ENCODE measurements at places on chromosomes 1 and 21. TPM values are rescaled to one million over a fixed set of nuclear protein-coding genes. Genes with fewer than 3 reads are reported as not detected.

- no peaks in the 10 kb centered on the region for H3K27me3 ChIP-seq
- H3K36me3 ChIP-seq: peaks cover 12% of the 10 kb centered on the region
- no peak within 1 kb of the TSS for H3K4me3 ChIP-seq
- no peak for DNase-seq
- no peaks in the 10 kb centered on the region for H3K4me1 ChIP-seq
- no peak within 1 kb of the TSS for H3K27ac ChIP-seq
These were observed at the start of gene CTSK for GRCh38 chr1:150808121-150808520. CTSK (minus strand) TSS chr1:150808260; CDS start chr1:150806805, 1,455 bp downstream.

Gene SASS6
- total RNA-seq: 6.2 TPM

Gene DDAH1
- 85.4 TPM for total RNA-seq

DNA sequence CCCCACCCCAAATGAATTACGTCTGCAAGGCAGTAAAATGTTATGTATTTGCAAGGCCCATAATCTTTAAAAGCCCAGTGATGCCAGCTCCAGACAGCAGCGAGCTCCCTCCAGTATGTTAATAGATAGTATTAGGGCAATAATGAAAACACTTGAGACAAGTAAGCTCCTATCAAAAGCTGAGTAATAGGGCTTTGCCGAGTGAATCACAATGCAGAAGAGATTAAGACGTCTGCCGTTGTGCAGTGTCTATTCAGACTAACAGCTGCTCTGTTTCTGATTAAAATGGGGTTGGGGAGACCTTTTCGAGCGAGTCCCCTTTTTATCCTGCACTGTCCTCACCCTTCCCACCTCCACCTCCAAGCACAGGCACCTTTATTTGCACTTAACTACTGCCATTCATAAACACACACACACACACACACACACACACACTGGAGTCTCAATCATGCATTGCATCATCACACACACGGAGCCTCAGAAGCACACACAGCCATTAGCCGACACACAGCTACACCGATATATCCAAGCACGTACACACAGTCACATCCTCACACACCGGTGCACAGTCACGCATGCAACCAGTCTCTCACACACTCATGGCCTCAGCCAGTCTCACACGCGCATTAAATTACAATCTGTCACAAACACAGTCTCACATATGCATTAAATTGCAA lies 46.0 kb upstream of the FOXO6 start:
- H3K27ac ChIP-seq: no peak overlapping the region
- H3K4me1 ChIP-seq: no peaks in the 10 kb centered on the region
- no peak overlapping the region for H3K4me3 ChIP-seq
- DNase-seq: no peak
- no peaks in the 10 kb centered on the region for H3K36me3 ChIP-seq

Gene NDUFS2
- 94.9 TPM for total RNA-seq

DNA sequence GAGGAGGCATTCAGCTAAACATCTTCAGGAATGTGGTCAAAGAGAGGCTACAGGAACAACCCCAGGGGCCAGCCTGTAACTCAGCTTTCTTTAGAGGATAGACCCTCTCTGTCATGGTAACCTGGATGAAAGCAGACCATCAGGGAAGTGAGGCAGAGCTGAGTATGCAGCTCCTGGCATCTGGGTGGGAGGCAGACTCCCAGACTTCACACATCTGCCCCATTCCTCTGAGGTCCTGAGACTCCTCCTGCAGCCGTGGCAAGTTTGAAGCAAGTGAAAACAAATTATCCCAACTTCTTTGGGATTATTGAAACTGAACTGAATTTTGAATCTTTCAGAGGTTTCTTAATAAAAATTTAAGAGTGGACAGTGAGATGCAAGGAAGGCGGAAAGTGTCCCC lies 126.1 kb upstream of the KIAA0040 start:
- DNase-seq: no peak
- no peaks in the 10 kb centered on the region for H3K36me3 ChIP-seq
- no peaks in the 10 kb centered on the region for H3K27me3 ChIP-seq
- no peaks in the 10 kb centered on the region for H3K4me1 ChIP-seq
- H3K27ac ChIP-seq: no peak overlapping the region
- H3K4me3 ChIP-seq: no peak overlapping the region

DNA sequence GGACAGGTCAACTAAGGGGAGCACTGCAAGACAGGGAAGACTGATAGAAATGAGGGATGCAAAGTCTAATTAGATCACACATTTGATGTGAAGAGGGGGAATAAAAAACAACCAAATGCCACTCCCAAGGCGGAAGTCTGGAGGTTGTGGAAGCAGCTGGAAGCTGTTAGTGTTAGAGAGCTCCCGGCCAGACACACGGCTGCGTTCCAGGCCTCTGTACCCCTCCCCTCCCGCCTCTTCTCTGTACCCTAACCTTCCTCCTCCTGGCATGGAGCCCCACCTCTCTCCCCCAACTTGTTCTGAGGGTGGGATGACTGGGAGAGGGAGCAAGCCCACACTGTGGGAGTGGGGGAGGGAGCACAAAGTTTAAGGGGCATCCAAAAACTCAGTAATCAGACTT lies 67.0 kb downstream of the PLEKHA6 start:
- H3K27me3 ChIP-seq: peaks cover 3% of the 10 kb centered on the region
- DNase-seq: no peak
- no peak overlapping the region for H3K27ac ChIP-seq
- no peaks in the 10 kb centered on the region for H3K36me3 ChIP-seq
- 0 out of 2 replicates have a peak, but pooled peaks cover 6% of the 10 kb centered on the region for H3K4me1 ChIP-seq

Gene TBX19
- total RNA-seq: 2.2 TPM

Gene FCRL5
- total RNA-seq: not detected

DNA sequence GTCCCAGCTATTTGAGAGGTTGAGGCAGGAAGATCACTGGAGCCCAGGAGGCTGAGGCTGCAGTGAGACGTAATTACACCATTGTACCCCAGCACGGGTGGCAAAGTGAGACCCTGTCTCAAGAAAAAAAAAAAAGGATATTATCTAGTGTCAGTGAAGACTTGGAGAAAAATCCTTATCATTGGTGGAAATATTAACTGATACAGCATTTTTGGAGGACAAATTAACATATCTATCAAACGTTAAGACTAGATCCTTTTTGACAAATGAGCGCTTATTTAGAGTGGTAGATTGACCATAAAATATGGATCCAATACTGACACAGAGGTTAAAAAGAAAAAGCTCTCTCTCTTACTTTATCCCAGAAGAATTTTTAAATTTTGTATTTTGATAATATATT lies 35.2 kb upstream of the DYRK1A start:
- H3K36me3 ChIP-seq: no peaks in the 10 kb centered on the region
- H3K4me3 ChIP-seq: no peak overlapping the region
- no peak for DNase-seq
- H3K27ac ChIP-seq: no peak overlapping the region

Gene TFF3
- total RNA-seq: 8.9 TPM

- H3K36me3 ChIP-seq: no peaks in the 10 kb centered on the region
- no peaks in the 10 kb centered on the region for H3K4me1 ChIP-seq
- DNase-seq: no peak
- no peaks in the 10 kb centered on the region for H3K27me3 ChIP-seq
- no peak overlapping the region for H3K27ac ChIP-seq
These were observed 738.8 kb downstream of the PTPRU start for GRCh38 chr1:29975036-29975694.

Gene SOX13
- total RNA-seq: 53.0 TPM

Gene CD247
- 0.44 TPM for total RNA-seq

Gene MYOG
- not detected for total RNA-seq

DNA sequence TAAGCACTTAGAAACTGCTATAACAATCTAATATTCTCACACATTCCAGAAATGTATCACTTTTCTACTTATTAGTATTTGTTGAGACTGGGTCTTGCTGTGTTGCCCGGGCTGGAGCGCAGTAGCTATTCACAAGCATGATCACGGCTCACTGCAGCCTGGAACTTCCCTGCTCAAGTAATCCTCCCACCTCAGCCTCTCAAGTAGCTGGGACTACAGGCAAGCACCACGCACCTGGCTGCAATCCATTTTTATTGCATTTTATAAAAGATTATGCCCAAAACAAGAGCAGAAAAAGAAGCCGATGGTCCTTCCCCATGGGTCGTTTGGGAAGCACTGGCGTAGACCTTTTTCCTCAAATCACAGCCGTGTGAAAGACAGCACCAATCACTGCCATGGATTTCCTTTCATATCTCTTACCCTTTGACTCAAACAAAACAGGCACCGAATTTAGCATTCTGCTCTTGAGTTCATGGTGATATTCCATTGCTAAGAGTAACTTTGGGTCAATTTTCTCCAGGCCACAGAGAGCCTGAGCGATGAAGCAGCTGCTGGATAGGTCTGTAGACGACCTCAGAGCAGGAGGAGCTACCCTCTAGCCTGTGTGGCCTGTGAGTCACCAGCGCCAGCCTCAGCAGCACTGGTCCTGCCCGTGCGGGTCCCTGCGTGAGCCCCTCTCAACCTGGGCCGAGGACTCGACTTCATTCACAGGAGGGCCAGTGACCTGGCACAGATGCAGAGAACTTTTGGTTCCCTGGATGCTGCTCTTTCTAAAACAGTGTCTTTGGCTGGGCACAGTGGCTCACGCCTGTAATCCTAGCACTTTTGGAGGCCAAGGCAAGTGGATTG lies 80.8 kb downstream of the PIK3CD start:
- H3K36me3 ChIP-seq: peaks cover 13% of the 10 kb centered on the region
- no peak overlapping the region for H3K27ac ChIP-seq
- no peaks in the 10 kb centered on the region for H3K4me1 ChIP-seq
- H3K4me3 ChIP-seq: no peak overlapping the region
- DNase-seq: no peak

Gene LMX1A
- total RNA-seq: not detected

Gene RYR2
- 0.03 TPM for total RNA-seq

Gene PRPF38B
- total RNA-seq: 31.7 TPM

GRCh38 chr1:179393721-179394120 lies 27.9 kb downstream of the AXDND1 start:
- no peaks in the 10 kb centered on the region for H3K36me3 ChIP-seq
- H3K4me1 ChIP-seq: no peaks in the 10 kb centered on the region
- DNase-seq: no peak
- H3K27ac ChIP-seq: no peak overlapping the region
